ENCODE measurements at places on chromosomes 16 and 17.

- no peak for DNase-seq
Measured at GRCh38 chr16:17177959-17178905, 292.5 kb downstream of the XYLT1 start.

DNA sequence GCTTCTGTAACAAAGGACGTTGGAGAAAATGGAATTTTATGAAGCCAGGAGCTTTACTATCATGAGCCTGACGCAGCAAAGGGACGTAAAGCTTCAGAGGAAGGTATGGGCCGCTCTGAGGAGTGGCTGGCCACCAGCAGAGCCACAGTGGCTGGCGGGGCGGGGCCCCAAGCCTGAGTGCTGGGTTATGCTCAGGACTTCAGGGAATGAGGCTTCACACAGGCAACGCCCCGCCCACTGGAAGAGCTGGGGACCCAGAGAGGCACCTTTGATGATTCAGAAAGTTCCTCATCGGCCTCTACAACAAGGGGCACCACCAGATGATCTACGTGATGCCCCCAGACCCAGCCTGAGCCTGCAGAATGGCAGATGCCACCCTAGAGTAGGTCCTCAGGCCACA lies 8.8 kb downstream of the NOB1 start:
- no peak for DNase-seq

DNA sequence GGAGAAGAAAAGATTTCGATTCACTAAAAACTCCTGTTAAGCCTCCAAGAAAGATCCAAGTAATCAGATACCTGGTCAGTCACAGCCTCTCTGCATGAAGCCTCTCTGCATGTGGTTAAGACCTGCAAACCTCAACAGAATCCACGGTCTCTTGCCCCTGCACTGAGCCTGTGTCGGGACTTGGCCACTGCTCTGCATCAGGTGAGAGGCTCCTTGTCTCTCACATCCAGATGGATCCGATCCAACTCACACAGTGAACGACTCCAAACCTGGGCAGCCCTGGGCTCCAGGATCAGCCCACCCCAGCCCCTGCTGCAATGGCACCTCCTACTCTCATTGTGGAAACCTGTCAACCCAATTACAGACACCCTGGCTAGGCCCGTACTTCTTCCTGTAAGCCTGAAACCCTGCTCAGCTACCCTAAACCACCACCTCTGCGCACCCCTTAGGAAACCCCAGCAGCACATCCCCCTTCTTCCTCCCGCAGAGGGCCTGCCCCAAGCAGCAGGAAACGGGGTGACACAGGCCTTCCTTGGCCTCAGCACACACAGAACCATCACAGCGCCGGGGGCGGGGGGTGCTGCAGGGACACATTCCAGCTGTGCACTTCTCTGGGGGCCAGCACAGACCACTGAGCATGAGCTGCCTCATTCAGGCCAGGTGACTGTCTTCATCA lies 129.5 kb downstream of the ANKRD11 start:
- no peak for DNase-seq

- peak; percentile 9 for DNase-seq
Measured at GRCh38 chr16:14456793-14457481, 173.1 kb downstream of the PARN start.

DNA sequence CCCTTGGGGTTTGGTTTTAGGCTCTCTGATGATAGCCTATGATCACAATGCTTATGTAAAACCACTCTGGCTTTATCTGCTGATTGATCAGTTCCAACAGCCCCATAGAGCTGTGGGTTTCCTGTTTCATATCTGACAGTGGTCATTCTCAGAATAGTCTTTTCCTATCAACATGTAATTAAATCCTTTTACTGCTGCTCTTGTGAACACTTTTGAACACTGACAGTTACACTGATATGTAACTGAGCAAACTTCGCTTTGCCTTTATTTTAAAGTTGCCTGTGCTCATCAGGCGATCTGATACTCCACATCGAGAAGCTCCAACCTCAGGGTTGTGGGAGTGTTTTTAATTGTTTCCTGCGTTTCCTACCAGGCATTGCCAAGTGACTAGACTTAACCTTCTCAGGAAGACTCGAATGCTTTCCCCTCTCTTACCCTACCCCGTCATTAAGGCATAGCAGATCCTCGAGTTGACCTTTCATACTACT lies 17.3 kb upstream of the CLEC18B start:
- DNase-seq, result no peak

DNA sequence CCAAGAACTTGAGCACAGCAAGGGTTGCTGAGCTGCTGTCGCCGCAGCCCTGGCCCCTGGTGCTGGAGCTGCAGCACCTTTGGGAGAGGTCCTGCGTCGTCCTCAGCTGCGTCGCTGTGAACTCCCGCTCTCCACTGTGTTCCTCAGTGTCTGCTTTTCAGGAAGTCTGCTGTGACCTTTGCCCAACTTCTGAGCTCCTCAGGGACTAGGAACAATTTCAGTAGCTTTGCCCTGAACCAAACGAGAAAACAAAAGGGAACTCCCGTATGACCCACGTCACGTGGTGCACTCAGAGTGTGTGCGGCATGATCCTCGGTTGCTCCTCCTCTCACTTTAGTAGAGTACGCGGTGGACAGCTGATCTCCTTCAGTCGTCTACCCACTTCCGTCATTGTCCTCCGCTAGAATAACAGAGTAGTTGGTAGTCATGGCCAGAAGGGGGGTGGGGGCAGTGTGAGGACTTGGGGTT lies 44.2 kb downstream of the WDR45B start:
- no peak for DNase-seq

DNA sequence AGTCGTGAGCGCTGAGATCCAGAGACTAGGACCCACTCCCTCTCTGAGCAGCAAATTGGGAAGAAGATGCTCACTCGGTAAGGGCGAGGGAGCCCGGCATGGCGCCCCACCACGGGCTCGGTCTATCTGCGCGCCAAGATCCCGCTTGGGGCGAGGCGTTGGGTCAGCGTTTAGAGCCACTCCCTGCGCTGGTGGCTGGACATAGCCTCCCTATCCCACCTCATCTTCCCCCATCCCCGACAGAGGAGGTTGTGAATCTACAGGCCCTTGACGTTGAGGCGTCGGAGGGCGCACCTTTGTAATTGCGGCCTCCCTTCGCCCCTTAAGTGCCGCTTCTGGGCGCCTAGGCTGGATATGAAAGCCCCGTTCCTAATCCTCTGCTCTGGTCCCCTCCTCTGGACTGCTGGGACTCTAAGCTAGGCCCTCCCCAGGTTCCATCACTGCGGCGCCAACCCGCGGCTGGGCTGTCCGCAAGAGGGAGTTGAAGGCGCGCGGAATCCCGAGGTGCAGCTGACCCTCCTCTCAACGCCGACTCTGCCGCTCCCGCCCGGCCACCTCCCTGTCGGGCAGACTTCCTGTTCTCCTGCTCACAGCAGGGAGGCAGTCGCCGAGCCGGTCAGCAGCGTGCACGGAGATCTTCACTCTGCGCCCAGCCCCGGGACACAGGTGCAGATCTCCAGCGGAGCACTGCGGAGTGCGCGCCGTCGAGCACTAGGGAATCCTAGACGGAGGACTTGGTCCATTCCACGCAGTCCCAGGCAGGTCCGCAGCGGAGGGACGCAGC lies 16.1 kb upstream of the HOXB9 start:
- no peak for DNase-seq

DNA sequence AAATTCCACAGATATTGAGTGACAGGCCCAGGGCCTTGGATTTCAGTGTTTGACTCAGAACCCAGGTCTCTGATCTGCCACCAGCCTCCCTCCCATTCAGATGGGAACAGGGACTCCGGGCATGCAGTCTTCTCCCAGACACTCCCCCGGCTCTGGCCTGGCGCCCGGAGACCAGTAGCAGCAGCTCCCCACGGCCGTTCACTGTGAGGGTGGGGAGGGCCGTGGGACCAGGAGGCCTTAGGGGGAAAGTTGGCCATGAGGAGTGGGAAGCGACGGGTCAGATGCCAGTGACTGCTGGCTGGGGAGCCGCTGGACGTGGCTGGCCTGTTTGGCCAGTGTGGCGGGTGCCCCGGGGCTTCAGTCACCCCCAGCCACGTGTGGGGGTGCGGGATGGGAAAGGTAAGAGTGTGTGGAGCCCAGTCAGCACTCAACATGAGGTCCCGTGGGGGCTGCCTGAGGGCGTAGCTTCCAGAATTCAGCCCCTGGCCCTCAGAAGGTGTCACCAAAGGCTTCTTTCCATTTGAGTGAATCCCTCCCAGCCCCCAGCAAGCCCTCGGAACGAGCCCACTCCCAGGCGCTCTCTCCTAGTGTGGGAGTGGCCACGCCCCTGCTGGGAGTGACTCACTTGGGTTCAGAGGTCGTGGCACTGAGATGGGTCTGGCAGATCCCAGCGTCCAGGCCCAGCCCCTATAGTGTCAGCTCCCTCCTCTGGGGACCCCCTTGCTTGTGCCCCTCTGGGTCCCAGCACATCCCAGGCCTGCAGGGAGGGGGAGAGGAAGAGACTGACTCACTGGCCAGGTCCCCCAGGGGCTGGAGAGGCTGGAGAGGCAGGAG lies 309.4 kb downstream of the SEC14L1 start:
- DNase-seq, result peak; percentile 78

GRCh38 chr17:82297280-82297713 lies 20.1 kb downstream of the CD7 start:
- DNase-seq, result peak; percentile 93

DNA sequence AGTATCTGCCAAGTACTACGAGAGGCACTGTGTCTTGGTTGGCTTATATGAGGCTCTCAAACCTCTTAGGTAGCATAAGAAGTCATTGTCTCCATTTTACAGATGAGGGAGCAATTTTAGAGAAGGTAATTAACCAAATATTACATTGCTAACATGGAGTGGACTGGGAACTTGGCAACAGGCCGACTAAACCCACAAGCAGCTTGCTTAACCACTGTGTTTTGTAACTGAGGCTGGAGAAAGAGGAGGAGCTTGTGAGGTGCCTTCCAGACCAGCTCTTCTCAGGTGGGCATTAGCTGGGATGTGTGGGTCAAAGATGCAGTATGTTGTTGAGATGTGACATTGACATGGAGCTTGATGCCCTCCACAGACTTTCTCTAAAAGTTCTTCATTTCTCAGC lies 835.6 kb upstream of the RBFOX1 start:
- DNase-seq, result no peak

- DNase-seq, result no peak
Measured at GRCh38 chr17:34571428-34572130, 7.8 kb upstream of the TMEM132E start.

- peak; percentile 46 for DNase-seq
Measured at GRCh38 chr16:56525236-56525635, 5.4 kb upstream of the BBS2 start.

GRCh38 chr17:81733507-81734404 lies 21.7 kb downstream of the SLC25A10 start:
- DNase-seq, result peak; percentile 65

DNA sequence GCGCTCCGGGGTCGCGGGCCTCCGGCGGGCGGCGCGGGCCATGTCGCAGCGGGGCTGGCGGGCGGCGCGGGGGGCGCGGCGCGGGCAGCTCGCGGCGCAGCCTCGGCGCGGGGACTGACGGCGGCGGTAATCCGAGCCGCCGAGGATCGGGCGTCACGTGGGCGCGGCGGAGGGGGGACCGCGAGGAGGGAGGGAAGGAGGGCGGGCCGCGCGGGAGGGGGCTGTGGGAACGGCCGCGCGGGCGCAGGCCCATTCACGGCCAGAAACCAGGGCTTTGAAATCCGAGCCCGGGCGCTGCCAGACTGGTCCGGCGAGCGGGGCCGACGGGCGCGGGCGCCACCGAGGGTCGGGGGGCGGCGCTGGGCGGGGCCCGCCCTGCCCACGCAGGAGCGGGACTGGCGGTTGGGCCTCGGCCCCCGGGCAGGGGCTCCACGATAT lies at the start of gene MTSS2:
MTSS2 (minus strand) TSS at position 116 of the 438 bp plus-strand sequence. CDS start 262 bp downstream, outside the sequence.
- peak; percentile 86 for DNase-seq

- DNase-seq, result no peak
Measured at GRCh38 chr17:20930081-20930760, 112.6 kb downstream of the USP22 start.

DNA sequence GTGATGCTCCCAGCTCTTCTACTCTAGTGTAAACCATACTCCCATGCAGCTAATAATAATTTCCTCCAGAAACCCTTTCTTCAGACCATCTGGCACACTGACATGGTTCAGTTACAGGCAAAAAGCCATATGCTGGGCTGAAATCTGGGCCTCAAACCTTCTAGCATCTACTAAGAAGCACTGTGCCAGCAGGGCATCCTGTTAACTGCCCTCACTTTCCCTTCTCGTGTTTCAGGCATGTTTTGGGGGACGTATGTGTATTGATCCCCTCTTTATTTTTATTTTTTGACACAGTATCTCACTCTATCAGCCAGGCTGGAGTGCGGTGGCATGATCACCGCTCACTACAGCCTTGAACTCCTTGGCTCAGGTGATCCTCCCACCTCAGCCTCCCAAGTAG lies 33.3 kb downstream of the STAT5A start:
- no peak for DNase-seq

DNA sequence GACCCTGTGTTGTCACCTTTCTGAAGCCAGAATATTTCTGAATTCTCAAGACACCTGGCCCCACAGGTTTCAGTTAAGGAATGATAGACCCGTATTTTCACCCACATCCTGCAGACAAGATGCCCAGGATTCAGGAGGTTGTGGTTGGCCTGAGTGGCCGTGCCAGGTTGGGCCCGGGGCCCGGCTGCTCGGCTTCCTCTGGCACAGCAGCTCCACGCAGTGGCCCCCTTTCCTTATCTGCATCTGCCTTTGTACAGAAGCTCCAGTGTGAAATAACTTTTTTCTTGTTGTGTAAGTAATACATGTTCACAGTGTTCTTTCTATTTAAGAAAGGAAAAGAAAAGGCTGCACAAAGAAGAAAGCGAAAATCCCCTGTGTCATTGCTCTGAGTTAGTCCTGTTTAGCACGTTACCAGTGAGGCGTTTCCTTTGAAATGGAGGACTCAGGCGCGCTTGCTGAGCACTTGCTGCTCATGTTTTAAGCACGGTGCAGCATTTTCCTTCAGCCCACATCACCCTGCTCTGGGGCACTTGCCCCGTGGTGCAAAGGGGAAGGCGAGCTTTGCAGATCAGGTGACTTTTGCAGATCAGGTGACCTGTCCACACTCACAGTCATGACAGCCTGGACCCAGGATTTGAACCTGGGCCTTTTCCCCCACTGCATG lies 12.8 kb downstream of the ZC3H18 start:
- no peak for DNase-seq

- DNase-seq, result no peak
Measured at GRCh38 chr17:56601591-56601990, 8.1 kb downstream of the NOG start.

GRCh38 chr17:57783338-57783742 lies 38.2 kb upstream of the CCDC182 start:
- DNase-seq, result peak; percentile 14

DNA sequence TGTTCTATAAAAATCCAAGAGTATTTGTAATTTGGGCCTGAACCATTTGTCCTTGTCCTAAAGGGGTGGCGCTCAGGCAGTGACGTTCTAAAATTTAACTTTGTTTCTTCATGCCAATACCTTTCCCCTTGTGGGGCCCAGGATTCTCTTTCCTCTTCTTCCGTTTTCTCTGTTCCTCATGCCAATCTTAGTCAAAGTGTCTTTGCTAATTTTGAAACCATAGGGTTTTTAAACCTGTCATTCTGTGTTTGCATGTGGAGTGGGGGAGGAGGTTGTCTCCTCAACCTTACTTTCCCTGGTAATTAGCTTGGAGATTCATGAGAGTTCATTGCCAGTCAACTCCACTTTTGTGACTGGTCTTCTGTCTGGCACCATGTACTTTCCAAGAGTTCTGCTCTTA lies 337.1 kb downstream of the MAF start:
- no peak for DNase-seq
